Right atrium auricular region (tissue), 2 donors: ENCODE measurements at places on chromosomes 11 and 22. TPM values are rescaled to one million over a fixed set of nuclear protein-coding genes. Genes with fewer than 3 reads are reported as not detected.

SLC25A17 gene
- 5.5 TPM for total RNA-seq

OR51B5 gene
- total RNA-seq: not detected

GRCh38 chr11:72144807-72145565 is 9.5 kb downstream of the FOLR3 start:
- no peak for DNase-seq

- no peak for DNase-seq
These were observed 2.2 kb upstream of the ZFTA start for GRCh38 chr11:63770763-63771162.

DNA sequence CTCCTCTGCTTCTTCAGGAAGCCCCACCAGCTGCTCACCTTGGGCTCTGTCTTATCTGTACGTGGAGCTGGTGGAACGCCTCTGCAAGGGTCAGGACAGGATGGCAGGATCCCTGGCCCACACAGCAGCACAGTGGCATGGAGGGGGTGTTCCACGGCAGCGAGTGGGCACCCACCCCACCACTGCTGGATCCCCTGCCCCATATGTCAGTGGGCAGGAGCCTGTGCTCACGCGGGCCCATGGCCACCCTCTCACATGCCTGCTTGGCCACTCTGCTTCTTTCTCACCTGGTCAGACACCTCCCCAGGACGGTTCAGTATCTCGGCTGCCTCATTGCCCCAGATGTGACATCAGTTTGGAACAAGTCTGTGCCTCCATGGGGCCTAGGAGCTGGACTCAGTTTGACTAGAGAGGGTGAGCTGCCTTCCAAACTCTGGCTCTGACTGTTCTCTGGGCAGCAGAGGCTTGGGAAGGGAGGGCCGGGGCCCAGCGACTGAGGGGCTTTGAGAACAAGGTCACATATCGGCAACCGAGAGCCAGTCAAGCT is 98.1 kb upstream of the LMO1 start:
- DNase-seq: no peak

- DNase-seq: peak; percentile 42
These were observed 416.1 kb downstream of the MN1 start for GRCh38 chr22:27385261-27385998.
